ENCODE measurements at places on chromosomes 1 and 21. TPM values are rescaled to one million over a fixed set of nuclear protein-coding genes. Genes with fewer than 3 reads are reported as not detected.

The SYCP1 gene
- total RNA-seq, result not detected

The TINAGL1 gene
- 383 TPM for total RNA-seq

The PROX1 gene
- 0.49 TPM for total RNA-seq

The CASQ1 gene
- not detected for total RNA-seq

The FABP3 gene
- 0.35 TPM for total RNA-seq

The FGGY gene
- total RNA-seq, result 7.8 TPM

The FAM163A gene
- total RNA-seq, result 0.07 TPM

The TMPRSS15 gene
- total RNA-seq, result not detected

The S100A7 gene
- total RNA-seq, result not detected

The C8B gene
- total RNA-seq, result not detected

The MYOG gene
- not detected for total RNA-seq

The RPE65 gene
- total RNA-seq, result not detected

The MOB3C gene
- total RNA-seq, result 8.1 TPM

The FMO4 gene
- 0.86 TPM for total RNA-seq

The RRP1 gene
- total RNA-seq, result 28.1 TPM

The CYP4A11 gene
- total RNA-seq, result not detected

The RIMKLA gene
- total RNA-seq, result 0.04 TPM

The ST6GALNAC3 gene
- total RNA-seq, result 34.6 TPM

The COL24A1 gene
- total RNA-seq, result 0.07 TPM

The LCK gene
- 0.26 TPM for total RNA-seq

DNA sequence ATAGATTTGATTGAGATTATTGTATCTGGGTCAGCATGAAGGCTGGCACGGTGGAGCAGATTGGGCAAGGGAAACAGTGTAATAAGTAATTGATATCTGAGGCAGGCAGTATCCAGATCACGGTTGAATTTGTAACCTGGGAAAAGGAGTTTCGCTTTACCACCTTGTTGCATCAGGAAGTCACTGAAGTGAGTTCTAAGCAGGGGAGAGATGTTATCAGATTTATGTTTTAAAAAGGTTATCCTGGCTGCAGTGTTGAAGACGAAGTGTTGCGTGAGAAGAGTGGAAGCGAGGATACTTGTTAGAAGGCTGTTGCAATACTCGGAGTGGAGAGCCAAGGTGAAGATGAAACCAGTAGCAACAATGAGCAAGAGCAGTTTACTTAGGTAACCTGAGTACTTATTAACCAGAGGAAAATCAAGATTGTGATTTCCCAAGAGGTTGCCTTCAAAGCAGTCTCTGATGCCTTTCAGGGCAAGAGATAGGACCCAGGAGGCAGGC lies 77.8 kb downstream of the LHX9 start:
- DNase-seq, result no peak

GRCh38 chr1:30660241-30660640 lies 63.1 kb downstream of the MATN1 start:
- DNase-seq, result no peak

DNA sequence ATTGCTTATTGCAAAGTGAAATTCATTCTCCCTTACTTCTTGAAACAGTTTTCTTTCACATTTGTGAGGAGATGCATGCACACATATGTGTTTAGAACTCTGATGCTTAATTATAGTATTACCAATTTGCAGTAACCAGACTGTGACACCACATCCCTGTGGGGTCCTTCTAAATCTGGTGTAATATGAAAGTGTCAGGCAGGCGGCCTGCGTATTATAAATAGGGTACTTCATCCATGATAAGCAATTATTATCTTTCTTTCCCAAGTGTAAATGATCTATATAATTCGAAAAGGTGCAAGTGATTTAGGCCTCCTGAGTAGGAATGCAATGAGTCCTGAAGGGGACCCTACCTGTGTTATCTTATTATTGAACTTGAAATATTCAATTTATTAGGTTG lies 876 bp downstream of the EFCAB7 start:
- DNase-seq, result no peak

DNA sequence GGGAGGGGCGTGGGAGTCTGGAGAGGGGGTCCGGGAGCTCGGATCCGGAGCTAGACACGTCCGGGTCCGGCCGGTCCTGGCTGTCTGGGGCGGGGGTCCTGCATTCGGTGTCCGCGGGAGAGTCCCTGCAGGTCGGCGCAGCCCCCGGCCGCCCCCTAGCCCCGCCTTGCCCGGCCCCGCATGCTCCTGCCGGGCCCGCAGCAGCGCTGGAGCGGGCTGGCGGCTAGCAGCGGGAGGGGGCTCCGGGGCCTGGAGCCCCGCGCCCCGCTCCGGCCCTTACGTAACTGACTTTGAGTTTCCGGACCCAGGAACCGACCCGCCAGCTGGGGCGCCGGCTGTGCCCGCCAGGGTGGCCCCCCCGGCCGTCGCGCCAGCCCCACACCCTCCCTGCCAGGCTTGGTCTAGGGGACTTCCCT lies 26.9 kb upstream of the EPB41 start:
- no peak for DNase-seq

- no peak for DNase-seq
These were observed 61.2 kb upstream of the TNR start for GRCh38 chr1:175804561-175804960.

DNA sequence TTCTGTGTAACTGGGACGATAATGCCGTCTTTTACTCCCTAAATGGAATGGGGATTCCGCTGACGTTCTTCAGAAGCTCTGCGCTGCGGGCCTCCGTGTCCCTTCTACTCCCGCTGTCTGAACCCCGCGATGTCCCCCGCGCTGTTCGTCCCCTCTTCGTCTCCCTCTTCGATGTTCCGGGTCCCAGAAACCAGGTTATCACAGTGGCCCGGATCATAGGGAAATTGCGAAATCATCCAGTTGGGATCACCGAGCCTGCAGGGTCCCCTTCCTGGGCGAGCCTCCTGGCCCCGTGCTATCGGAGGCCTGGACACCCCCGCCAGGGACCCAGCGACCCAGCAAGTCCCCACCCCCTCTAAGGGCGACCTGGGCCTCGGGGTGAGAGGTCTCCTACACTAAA lies 154.2 kb downstream of the PPIAL4G start:
- DNase-seq, result no peak

- DNase-seq, result no peak
These were observed 48.0 kb downstream of the URB2 start for GRCh38 chr1:229674042-229674441.

- DNase-seq, result no peak
These were observed 29.0 kb upstream of the HTR1D start for GRCh38 chr1:23246274-23246673.

- DNase-seq, result no peak
These were observed 142.8 kb downstream of the ETS2 start for GRCh38 chr21:38948377-38949069.

GRCh38 chr1:31180338-31180737 lies 59.3 kb downstream of the NKAIN1 start:
- DNase-seq, result no peak

DNA sequence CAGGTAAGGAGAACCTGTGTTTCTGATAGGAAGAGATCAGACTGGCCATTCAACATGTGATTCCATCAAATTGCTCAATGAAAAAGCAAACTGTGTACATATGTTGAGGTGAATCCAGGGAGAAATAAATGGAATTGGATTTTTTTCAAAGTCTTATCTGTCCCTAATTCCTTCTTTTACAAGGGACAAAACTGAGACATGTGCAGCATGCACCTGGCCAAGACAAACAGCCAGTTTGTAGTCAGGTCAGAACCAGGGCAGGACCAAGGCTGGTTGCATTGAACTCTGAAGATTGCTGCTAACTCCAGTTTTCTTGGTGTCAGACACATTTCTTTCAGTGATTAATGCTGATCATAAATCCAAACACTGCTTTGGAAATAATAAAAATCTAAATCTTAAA lies 69.6 kb upstream of the CCDC190 start:
- DNase-seq, result no peak

DNA sequence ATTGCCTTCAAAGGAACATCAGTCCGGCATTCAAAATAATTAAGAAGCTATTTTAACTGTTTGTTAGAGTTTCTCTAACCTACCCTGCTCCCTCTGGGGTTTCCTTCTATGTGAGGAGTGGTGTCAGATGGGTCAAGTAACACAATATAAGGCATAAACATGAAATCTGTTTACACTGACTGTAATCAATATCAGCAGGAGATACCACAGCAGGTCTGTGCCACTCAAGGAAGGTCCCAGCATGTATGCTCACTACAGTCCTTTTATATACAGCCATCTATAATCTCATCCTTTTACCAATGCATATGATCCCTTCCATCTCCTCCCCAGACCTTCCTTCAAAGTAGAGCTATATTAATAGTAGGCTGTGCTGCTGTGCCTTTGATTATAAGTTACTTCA lies 25.4 kb downstream of the EEIG2 start:
- no peak for DNase-seq

GRCh38 chr1:98133131-98133530 lies 212.3 kb upstream of the DPYD start:
- no peak for DNase-seq

GRCh38 chr1:54608566-54609230 lies 14.6 kb downstream of the FAM151A start:
- DNase-seq, result no peak

GRCh38 chr1:59006932-59007331 lies 223.1 kb upstream of the JUN start:
- DNase-seq, result no peak

GRCh38 chr1:92230736-92231135 lies 13.0 kb downstream of the C1orf146 start:
- DNase-seq, result no peak

GRCh38 chr1:218339267-218339831 lies 5.8 kb upstream of the TGFB2 start:
- no peak for DNase-seq

DNA sequence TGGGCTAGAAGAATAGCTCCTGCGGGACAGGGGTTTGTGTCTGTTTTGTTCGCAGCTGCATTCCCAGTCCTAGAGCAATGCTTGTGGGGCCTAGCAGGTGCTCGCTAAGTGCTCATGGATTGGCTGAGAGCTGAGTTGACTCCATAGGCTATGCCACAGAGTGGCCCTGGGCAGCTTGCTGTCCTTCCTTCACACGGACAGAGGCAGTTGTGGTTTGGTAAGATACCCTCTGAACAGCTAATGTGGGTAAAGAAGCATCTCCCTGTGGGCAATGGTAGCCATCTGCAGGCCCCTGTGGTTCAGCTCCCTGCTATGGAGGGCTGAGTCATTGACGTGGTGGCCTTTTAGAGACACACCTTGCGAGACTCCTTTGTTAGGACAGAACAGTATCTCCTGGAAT lies 23.5 kb upstream of the LBR start:
- DNase-seq, result no peak

DNA sequence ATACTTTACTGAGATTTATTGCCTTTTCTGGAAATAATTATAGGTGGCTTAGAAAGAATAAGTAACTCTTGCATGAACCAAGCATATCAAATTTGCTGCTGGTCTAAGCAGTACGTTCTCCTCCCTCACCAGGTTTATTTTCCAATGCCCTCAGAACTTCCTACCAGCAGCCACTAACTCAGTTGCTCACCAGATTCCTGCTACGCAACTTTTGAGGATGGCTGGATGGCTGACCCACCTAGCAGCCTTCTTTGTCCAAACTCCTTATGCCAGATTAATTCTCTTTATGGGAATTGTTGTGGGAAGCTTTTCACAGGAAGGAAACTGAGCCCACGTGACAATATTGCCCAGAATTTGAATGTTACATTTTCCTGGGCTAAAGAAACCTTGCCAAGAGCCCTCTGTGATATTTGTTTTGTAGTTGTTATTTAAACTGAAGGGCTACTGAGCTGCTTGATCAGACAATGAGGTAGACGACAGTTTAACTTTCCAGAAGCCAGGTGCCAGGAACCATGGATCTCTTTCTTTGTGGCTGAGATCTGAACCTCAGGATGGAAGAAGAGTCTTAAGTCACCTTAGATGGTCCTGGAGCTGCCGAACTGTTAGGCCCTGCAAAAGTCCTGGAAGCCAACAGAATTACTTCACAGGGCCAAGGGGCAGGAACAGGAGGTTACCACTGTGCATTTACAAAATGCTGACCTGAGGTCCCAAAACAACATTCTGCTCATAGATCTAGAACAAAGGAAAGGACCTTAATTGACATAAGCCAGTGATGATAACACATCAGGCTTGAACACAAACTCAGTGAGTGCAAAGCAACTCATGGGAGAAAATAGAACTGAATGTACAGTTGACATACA lies 85.5 kb upstream of the ATP1A1 start:
- no peak for DNase-seq

- no peak for DNase-seq
These were observed 18.4 kb downstream of the CCT8 start for GRCh38 chr21:29055080-29055479.

- no peak for DNase-seq
These were observed 116.1 kb downstream of the SPATA17 start for GRCh38 chr1:217747156-217747769.

GRCh38 chr1:36008546-36009197 lies 75.2 kb upstream of the TEKT2 start:
- peak; percentile 88 for DNase-seq

DNA sequence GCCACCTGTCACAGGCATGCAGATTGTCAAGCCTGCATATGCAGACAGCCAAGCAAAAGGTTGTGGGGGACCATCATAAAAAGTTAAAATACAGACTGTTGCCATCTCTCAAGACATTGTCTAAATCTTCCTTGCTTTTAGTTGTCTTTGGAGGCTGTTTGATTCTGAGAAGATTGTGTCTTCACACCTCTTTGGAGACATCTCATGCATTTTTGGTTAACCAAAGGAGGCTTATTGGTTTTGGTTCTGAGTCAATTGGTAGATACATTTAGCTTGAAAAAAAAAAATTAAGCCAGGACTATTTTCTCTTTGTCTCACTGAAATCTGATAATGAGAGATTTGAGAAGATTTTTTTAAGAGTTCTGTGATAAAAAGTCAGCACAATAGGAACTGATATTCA lies 217.6 kb downstream of the LYPLAL1 start:
- DNase-seq, result no peak

DNA sequence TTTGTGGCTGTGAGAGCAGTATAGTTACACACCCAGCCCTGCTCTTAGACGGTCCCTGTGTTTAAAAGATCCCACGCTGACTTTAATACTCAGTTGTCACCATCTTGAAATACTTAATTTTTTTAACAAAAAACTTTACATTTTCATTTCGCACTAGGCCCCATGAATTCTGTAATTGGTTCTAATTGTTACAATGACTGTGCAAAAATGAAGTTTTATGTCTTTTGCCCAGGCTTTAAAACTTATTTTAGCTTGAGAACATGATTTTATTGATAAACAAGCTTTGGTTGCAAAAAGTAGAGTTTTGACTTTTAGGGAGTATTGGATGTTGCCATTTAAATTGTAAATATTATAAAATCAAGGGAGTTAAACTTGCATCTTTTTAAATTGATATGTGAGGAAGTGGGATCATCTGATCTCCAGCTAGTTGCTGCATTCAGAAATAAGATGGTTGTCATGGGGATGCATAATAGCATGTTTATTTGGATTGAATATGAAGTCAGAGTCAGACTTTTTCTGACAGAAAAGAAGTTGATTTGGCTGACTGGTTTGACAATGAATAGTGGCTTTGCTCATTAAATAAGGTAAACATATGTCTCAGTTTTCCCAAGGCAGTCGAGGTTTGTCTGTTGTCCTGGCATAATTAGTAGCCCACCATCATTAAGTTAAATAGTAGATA lies 23.0 kb upstream of the CRP start:
- no peak for DNase-seq

GRCh38 chr1:24535021-24535424 lies 20.9 kb upstream of the NCMAP start:
- DNase-seq, result no peak

Measured in pulmonary artery endothelial cell (primary cell).